ENCODE measurements at places on chromosomes 1 and 21.

DNA sequence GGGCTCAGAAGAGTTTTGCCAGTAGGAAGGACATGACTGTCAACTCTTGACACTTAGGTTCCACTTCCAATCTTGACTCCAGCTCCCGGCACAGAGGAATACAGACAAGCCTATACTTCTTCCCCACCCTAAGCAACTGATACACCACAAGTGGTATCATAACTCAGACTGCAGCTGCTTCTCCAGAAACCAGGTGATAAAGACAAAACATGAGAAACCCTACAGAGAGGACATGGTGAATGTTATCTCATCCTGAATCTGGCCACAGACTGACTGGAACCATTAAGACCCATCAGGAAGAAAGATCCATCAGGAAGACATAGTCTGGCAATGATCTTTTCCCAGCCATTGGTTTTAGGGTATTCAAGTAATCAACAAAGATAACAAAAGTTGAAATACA lies 13.8 kb downstream of the PAXBP1 start:
- no peak for DNase-seq

- no peak for DNase-seq
Measured at GRCh38 chr1:182260516-182260915, 131.1 kb downstream of the GLUL start.

DNA sequence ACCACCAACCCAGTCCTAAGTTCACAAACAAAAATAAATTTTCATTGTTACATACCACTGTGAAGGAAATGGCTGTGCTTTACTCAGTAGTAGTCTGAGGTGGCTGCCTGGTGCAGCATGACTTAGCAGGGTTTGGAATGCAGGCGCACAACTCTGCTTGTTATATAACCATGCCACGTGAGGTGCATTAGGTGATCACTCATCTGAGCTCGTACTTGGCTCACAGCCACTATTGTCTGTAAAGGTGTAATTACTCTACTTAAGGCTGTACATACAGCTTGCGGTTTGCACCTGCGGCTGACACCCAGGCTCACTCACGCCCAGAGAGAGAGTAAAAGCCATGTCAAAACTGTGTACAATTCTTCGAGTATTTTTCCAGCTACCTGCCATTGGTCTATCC lies 599.4 kb downstream of the LTN1 start:
- no peak for DNase-seq

DNA sequence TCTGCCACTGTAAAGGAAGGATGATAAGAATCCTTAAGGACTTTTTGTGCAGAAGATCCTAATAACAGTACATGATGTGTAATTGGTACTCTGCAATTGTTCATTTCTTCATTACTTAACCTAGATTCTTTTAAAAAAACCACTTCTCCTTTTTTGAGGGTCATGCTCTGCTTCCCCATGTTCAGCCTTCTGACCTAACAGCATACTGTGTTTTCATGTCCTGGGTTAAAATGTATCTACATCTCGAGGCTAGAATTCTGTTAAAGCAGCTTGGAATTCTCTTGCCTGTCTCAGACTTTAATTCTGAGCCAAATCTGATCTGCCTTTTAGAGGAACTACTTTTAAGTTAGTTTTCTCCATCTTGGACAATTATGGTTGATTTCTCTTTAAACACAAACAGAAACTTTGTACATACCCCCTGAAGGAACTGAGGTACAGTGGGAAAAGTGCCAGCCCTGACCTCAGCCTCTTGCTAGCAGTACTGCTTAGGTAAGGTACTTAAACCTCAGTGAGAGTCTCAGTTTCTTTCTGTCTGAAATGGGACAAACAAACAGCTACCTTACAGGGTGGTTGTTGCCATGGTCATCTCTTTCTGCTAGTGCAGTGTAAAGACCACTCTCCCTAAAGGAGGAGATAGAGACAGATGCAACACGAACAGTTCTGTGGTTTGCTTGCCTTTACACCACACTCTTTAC lies 103.2 kb upstream of the DYNLT5 start:
- no peak for DNase-seq

DNA sequence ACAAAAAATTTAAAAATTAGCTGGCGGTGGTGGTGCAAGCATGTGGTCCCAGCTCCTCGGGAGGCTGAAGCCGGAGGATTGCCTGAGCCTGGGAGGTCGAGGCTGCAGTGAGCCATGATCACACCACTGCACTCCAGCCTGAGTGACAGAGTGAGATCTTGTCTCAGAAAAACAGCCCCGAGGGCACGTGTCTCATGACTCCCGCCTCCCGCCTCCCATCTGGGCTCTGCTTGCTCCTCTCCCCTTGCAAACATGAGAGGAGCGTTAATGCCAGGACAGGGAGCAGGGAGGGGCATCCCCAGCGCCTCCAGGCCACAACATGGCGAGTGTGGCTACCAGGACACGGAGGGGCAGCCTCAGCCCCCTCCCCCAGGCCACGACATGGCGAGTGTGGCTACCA lies 28.3 kb downstream of the FAAP20 start:
- DNase-seq, result no peak

All from T-cell (primary cell).